ENCODE measurements at places on chromosomes 3 and 15.

DNA sequence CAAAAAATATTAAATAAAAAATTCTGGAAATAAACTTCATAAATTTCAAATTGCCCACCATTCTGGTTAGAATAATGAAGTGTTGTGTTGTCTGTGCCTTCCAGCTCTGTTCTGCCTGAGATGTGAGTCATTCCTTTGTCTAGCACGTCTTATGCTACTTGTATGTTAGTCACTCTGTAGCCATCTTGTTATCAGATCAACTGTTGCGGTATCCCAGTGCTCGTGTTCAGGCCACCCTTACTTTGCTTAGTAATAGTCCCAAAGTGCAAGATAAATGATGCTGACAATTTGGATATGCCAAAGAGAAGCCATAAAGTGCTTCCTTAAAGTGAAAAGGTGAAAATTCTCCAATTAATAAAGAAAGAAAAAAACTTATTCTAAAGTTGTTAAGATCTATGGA is 527.5 kb downstream of the NAALADL2 start:
- no peak for DNase-seq

GRCh38 chr3:197427021-197427420 is 128.6 kb upstream of the DLG1 start:
- DNase-seq: no peak

DNA sequence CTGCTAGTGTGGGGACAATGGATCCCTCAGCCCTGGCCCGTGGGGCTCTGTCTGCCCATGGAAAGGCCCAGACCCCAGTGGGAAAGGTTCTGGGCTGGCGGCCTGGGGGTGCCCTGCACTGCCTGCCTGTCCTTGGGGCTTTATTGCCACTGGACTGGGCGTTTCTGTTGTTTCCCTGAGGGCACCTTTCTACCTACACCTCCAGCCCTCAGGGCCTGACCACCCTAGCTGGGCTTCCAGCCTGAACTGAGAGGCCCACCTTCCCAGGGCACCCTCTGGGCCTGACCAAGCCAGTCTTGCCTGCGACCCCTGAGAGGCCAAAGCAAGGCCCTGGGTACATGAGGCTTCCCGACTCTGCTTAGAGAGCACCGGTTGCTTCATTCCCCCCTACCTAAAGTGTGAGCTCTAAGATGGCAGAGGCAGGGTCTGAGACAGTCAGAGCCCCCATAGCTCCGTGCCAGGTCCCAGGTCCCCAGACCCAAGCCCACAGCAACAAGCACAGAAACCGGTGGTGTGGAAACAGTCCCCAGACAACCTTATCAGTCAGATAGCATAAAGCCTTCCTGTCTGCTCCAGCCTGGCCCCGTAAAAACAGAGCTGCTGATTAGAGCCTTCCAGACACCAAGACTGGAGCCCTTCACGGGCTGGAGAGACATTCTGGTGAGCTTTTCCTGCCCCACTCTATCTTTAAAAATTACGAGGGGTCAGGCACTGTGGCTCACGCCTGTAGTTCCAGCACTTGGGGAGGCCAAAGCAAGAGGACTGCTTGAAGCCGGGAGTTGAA is 102.8 kb downstream of the CHSY1 start:
- DNase-seq: no peak

DNA sequence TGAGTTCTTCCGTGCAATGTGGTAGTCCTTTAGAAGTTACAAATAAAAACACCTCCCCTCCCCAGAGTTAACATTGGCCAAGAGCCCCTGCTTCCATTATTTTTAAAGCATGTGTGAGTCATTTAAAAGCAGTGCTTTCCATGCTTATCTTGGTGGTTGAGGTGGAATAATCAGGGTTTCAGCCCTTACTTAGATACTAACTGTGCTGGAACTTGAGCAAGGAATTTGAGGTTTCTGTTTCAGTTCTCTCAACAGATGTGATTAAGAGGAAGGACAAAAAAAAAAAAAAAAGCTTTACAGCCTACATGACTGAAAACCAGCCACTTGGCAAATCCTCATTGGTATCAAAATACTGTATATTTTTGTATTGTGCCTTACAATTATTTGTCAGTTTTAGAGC is 64.5 kb downstream of the CGNL1 start:
- no peak for DNase-seq

DNA sequence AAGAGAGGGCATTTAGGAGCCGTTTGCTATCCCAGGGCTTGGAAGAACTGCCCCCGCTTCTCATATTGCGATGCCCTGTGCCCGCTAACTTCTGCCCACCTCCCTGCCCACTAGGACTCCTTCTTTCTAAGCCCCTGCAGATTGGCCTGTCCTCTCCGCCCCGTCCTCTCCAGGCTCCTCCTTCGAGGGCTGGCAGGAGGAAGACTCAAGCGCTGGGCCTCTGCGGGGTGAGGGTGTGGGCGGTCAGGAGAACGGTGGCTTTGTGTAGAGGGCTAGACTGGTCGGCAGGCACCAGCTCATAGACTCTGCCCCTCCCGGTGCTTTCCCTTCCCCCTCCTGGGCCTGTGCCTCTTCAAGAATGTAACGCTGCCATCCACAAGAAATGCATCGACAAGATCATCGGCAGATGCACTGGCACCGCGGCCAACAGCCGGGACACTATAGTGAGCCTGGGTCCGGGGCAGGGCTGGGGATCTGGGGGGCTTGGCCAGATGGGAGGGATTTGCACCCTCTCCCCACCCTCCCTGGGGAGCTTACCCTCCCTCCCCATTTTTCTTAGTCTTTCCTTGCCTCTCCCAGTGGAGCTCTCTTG is 21.9 kb downstream of the PRKCD start:
- no peak for DNase-seq

- no peak for DNase-seq
These were observed 253.9 kb downstream of the EDEM1 start for GRCh38 chr3:5441401-5441800.

- DNase-seq: no peak
These were observed 3.4 kb upstream of the MEIS2 start for GRCh38 chr15:37103475-37104423.
